ENCODE measurements at places on chromosomes 13 and 19.

- DNase-seq = no peak
Measured at GRCh38 chr19:8028951-8029491, 23.5 kb upstream of the CCL25 start.

GRCh38 chr13:26722321-26722720, 38.3 kb downstream of the GPR12 start:
- DNase-seq = no peak

DNA sequence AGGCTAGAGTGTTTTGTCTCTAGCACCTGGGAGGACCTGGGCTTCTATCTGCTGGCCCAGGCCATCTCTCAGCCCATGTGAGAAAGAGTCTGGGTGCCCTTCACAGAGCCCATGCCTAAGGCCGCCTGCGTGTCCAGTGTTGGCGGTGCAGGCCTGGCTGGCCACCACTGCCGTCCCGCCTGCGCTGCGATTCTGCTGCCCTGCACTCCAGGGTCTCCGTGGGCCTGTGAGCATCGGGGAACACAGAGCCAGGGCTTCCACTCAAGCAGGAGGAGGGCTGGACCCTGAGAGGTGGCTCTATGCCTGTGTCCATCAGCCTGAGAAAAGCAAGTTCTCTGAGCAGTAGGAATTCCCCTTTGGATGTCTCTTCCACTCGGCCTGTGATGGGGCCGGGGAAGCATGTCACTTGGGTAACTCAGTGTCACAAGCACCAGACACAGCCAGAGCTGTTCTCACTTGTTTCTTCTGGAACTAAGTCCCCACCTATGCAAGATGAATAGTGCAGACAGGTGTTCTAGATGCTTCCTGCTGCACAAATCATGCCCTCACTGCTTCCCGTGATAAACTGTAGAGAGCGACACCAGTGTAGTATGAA, 93.9 kb downstream of the RAB20 start:
- no peak for DNase-seq

GRCh38 chr19:29714953-29715700, at the start of gene C19orf12:
Gene C19orf12, minus strand, starts transcription at chr19:29715261. Its CDS starts 6,848 bp downstream, at chr19:29708413.
- peak; percentile 76 for DNase-seq

DNA sequence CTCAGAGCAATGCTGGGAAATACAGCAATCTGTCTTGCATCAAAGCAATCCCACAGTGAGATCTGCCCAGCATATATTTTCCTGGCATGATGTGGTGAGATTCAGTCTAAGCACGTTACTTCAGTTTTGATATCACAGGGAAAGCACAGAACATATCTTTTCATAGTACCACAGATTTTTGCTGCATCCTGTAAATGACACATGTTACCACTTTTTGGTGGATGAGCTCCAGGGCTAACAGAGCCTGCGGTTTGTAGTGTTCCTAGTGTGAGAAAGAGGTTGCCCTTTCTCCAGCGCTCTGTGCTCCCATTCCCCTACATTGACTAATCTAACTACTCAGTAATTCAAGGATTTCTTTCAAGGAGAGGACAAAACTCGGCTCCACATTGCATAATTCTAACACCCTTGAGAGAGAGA, 409.0 kb downstream of the GPC6 start:
- DNase-seq = no peak

DNA sequence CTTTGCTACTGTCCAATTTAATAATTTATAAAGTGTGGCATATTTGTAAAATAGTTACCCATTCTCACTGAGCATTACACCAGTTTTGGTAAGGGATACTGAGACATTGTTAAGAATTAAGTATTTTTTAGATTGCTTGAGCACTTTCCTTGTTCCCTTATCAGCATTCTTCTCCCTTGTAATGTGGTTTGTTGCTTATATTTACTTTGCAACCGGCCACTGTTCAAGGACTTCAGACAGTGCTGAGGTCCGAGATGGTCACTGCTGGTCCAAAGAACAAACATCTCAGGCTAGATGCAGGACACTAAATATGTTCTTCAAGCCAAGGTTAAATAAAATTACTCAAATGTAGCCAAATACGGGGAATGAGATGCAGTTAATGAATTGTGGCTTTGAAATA, 161.4 kb downstream of the TM9SF2 start:
- DNase-seq = no peak

GRCh38 chr13:28744656-28745055, 25.9 kb upstream of the SLC46A3 start:
- DNase-seq = no peak

- no peak for DNase-seq
Measured at GRCh38 chr13:98710521-98710920, 42.0 kb downstream of the SLC15A1 start.

DNA sequence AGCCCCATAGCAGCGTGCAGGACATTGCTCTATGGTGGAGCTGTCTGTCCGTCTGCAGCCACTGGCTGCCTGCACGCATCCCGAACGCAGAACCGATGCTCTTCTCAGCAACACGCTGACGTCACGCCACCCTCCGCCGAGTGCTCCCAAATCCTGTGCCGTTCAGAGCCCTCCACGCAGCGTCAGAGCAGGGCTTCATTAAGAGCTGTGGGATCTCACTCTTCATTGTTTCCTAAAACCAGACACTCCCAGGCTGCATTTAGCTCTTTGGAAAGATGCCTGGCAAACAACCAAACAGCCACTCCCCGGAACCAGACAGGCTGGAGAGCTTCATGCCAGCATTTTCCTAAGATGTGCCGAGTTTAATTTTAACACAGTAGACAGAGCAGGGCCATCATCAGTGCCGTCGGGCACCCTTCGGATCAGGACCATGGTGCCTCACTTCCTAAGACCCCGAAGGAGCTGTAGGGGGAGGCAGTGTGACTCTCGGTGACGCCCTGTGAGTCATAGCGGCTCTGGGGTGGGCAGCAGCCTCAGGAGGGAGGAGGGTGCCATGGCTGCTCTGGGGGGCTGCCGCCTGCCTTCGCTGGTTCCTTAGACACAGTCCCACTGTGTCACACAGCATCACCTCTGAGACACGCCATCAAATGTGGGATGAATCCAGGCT, 131.5 kb upstream of the MCF2L start:
- no peak for DNase-seq

DNA sequence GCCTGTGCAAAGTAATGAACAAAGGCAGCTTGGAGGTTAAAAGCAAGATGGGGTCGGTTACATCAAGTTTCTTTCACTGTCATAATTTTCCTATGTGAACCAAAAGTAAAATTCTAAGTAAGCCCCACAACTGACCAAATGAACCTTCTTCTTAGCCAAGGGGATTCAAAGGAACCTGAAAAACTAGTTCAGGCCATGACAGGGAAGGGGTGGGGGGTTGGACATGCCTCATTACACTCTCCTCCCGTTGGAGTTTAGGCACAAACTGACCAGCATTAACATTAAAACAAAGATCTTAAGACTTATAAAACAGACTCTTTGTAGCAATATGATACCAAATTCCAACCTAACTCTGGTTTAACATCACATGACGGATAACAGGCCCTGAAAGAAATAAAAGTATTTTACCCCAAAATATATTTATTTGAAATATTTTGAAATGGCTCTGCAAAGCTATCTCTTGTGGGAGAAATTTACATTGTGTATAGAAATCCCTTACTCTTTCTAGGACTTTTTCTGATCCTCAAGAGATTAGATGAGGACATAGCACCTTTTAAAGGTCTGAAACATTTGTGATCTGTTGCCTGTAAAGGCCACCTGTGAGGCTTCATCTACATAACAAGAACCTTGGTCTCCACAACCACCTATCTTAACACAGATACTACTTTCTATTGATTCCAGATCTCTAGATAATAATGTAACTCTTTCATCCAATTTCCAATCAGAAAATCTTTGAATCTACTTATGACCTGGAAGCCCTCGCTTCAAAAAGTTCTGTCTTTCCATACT, 1829.0 kb upstream of the MIR17HG start:
- no peak for DNase-seq

- no peak for DNase-seq
Measured at GRCh38 chr19:13138916-13139198, 11.3 kb downstream of the STX10 start.

DNA sequence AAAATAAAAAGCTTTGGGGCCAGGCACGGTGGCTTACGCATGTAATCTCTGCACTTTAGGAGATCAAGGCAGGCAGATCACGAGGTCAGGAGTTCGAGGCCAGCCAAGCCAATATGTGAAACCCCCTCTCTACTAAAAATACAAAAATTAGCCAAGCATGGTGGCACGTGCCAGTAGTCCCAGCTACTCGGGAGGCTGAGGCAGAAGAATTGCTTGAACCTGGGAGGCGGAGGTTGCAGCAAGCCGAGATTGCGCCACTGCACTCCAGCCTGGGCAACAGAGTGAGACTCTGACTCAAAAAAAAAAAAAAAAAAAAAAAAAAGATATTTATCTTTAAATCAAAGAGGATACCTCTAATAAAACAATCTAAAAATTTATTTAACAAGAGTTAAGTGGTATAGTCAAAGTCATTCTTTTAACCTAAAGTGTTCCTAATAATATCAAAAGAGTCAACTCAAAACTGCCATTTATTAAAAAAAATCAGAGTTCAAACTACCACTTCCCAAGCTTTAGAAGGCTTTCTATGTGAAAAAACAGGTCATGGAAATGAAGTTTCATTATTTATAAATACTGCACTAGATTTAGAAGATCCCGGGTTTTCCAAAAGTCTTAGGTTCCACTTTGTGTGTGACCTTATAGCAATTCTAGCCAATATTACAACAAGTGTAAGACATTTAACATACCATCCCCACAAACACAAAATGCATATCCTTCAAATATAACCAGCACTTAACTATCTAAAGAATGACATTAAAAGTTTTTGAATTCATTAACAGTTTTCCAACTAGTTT, 4.4 kb downstream of the FOXO1 start:
- no peak for DNase-seq

DNA sequence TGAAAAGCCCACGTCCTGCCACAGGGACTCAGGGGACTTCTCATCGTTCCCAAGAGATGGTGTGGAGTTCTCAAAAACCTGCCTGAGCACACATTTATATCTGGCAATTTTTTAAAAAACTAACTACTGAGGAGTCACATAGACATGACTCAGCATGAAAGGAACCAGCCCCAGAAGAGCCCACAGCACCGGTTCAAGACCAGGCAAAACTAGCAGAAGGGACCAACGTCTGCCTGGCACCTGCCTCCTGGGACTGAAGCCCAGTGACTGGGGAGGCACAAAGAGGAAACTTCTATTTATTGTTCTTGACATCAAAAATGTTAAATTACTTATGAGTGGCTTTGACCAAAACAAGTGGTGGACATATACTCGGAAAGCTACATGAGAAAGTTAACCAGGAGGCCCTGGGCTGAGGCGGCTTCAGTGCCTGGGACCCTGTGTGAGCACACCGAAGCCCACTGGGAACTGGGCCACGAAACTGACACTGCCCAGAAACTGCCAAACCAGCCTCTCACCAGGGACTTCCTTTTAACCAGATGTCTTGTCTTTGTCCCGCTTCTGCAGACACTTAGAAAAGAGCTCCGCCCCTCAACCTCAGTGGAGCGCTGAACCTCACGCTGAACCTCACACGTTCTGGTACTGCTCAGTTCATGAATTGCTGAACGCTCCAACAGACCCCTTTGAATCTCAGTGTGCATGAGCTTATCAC, 25.7 kb downstream of the C13orf46 start:
- no peak for DNase-seq

DNA sequence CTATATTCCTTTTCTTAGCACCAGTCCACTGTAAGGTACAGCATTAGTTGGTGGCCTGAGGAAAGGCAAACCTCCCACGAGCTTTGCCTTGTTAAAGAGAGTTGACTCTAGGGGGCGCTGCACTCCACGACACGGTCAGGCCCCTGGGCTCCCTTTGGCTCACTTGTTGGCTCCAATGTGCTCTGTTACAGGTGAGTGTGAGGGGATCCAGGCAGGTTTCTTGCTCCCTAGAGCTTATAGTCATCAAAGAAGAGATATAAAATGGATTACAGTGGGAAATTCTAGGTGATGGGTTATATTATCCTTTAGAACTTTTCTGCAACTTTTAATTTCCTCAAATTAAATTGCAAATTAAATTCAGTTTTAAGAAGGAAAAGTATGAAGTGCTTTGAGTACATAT, 3.7 kb downstream of the WDR87 start:
- DNase-seq = peak; percentile 93

GRCh38 chr13:75872980-75873379, 236.8 kb downstream of the LMO7 start:
- no peak for DNase-seq

GRCh38 chr13:94419304-94419924, 60.1 kb downstream of the DCT start:
- DNase-seq = no peak

- no peak for DNase-seq
Measured at GRCh38 chr13:31905961-31906360, 125.6 kb upstream of the FRY start.

DNA sequence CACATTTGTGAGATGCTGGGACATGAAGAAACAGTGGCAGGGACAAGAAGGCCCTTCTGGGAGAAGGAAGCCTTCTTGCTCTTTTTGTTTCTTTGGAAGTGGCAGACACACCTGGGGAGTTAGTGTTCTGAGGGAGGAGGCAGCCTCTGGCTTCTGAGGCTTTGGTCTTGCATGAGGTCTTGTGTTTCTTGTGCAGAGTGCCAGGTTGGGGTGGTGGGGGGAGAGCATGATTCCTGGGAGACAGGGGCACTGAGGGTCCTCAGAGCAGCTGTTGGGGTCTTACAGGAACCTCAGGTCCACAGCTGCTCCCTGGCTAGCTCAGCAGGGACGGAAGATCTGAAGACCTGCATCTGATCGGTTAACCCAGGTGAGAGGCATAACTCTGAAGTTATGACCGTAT, 167.5 kb upstream of the ZNF536 start:
- DNase-seq = no peak

GRCh38 chr19:2808129-2808941, 11.3 kb upstream of the ZNF554 start:
- DNase-seq = no peak

- no peak for DNase-seq
Measured at GRCh38 chr19:33546656-33547055, 25.1 kb upstream of the PEPD start.

DNA sequence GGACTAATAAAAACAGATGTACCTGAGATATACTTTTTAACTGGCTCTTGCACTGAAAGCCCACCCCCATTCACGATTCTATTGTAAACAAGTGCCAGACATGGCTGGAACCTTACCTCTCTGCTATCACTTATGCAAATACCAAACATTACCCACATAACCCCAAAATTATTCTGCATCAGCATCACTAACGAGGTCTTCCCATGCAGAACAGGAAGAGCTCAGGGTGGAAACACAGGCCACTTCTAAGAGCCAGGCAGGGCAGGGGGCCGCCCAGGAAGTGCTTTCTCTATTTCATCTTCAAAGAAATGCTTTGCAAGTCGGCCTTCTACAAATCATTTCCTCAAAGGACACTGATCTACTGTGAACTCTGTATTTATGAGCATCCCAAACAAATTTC, 7.3 kb downstream of the IRS2 start:
- DNase-seq = no peak

DNA sequence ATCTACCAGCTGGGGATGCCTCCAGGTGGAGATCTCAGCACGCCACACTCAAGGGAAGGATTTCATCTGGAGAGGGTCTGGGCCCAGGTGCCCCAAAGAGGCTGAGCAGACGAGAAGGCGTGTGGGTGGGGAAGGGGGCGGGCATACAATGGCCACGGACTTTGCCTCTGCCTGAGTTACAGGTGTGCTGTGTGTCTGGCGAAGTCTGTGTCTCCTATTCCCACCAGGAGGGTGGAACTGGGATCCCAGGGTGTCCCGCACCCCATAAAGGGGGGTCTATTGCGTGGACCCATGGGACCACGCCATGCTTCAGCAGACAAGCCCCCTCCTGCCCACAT, 3.6 kb downstream of the TLE2 start:
- DNase-seq = no peak

- DNase-seq = no peak
Measured at GRCh38 chr13:54733639-54734038, 1705.0 kb downstream of the OLFM4 start.

All from Calu3 (cell line).